ENCODE measurements at places on chromosomes 6 and 20.
A peak's percentile ranks its signal among the peaks of the same experiment; 100 is the strongest.

GRCh38 chr6:116596815-116597214 lies 19.5 kb upstream of the RSPH4A start:
- peak; percentile 36 for DNase-seq

GRCh38 chr20:1264727-1265126 lies 1.4 kb upstream of the SNPH start:
- DNase-seq: no peak

- DNase-seq: peak; percentile 14
Observed at GRCh38 chr6:139917951-139918630, 543.6 kb upstream of the CITED2 start.

DNA sequence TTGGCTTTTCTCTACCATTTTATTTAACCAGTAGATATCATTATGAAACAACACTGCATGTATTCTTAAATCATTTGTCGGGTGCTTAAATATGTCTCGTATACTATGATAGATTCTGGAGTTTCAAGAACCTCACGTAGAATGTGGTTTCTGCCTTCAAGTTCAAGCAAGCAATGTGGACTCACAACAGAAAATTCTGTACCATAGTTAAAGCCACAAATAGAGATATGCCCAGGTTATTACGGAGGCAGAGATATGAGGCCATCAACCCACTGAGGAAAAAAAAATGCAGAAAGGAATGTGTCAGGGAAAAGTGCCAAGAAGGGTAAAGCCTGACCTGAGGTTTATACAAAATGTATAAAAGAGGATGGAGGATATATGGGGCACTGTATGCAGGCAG lies 109.9 kb downstream of the GFRAL start:
- no peak for DNase-seq

- DNase-seq: no peak
Observed at GRCh38 chr20:10433014-10433622, 904 bp downstream of the MKKS start.

DNA sequence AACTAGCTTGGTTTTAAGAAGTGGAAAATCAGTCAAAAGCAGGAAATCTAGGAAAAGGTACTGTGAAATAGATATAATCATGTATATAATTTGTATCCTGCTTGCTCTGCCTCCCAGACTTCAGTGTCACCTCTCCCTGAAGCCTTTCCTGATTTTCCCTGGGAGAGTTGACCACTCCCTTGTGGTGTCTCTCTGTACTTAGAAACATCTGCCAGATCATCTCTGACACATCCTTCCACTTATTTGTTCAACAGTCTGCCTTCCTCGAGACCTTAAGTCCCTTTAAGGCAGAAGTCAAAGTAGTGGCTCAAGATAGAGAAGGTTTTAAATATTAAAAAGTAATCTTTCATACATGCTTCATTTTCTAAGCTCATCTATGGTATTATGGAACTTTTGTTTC lies 236.5 kb downstream of the CDKAL1 start:
- DNase-seq: no peak

- no peak for DNase-seq
Observed at GRCh38 chr6:138837246-138837645, 41.4 kb downstream of the ECT2L start.

DNA sequence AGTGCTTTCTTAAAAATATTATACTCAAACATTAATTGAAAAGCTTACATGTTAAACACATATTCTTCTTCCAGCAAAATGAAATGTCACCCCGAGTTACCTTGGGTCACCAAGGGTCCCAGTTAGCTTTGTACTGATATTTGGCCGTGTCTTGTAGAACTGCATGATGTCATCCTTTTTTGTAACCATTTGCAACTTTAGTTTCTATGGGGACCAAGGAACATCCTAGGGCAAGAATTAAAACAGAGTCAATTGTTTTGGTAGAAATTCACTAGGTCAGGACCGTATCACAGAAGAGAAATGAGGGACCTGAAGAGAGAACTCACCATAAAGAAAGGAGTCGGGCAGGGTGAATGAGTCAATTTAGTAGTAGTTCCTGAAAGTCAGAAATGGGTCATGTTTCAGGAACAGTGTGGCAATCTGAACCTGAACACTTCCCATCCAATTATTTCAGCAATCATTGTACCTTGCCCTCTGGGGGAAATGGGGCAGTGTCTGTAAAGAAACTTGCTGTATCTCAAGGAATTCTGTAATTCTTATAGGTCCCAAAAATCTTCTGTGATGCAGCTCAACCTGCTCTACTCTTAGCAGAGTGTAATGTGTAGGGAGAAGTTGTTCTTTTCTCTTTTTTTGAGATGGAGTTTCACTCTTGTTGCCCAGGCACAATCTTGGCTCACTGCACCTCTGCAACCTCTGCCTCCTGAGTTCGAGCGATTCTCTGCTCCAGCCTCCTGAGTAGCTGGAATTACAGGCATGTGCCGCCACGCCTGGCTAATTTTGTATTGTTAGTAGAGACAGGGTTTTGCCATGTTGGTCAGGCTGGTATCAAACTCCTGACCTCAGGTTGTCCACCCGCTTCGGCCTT lies 5.3 kb upstream of the AKAP7 start:
- DNase-seq: no peak

- no peak for DNase-seq
Observed at GRCh38 chr6:97885828-97886227, 602.8 kb upstream of the MMS22L start.

DNA sequence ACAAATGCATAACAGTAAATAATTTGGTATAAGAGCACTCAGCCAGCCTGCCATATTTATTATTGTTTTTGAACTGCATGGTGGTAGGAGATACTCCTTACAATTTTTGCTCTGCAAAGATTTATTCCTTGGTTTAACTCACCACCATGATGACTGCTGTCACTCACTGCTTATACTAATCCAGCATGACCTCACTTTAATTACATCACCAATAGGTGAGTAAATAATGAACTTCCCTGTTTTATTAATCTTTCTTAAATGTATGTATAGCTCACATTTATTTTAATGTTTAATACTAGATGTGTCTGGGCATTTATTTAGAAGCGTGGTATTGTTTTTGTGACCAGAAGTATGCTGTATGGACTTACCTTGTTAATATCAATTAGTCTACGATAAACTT lies 12.8 kb upstream of the TP53TG5 start:
- no peak for DNase-seq

DNA sequence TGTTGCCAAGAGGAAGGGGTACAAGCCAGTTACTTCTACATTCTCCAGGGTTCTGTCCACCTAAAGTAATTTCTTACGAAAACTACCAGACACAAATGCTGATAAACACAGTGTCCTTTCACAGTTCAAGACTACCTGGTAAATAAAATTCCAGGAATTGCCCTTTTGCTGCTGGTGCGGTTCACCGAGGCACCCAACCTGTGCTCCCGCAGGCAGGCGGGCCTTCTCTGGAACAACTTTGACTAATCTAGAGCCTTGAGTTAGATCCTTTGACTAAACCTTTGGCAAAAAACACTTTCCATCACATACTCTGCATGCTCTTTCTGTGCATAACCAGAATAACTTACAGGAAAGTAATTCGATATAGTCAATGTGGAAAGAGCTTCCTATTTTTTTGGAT lies 107.0 kb downstream of the HUS1B start:
- DNase-seq: no peak

DNA sequence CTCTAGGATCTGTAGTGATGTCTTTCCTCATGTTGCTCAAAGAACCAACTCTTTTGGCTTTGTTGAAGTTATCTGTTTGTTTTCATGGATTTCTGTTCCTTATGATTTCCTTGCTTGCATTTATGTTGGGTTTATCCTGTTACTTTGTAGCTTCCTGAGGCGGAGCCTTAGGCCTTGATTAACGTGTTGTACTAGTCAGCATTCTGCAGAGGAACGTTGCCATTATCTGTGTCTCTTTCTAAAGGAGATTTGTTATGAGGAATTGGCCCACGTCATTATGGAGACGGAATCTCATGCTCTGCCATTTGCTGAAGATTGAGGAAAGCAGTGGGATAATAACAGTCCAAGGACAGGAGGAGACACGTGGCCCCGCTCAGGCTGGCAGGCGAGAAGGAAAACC lies 29.9 kb downstream of the UCKL1 start:
- no peak for DNase-seq

- peak; percentile 70 for DNase-seq
Observed at GRCh38 chr20:52191916-52192718, 538 bp upstream of the ZFP64 start.

DNA sequence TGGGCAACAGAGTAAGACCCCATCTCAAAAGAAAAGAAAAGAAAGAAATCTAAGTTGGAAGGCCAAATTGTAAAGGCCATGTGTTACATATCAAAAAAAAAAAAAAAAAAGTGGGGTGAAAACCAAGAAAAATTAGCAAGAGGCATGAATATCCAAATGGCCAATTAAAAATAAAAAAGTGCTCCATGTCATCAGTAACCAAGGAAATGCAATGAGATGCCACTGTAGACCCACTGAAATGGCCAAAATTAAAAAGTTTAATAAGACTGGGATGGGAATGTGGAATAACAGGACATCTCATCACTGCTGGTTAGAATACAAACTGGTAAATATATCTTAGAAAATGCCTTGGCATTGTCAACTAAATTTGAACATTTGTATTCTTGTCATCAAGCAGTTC lies 30.1 kb upstream of the BCLAF1 start:
- DNase-seq: no peak

- DNase-seq: peak; percentile 66
Observed at GRCh38 chr20:54062812-54063280, 7.5 kb downstream of the BCAS1 start.

DNA sequence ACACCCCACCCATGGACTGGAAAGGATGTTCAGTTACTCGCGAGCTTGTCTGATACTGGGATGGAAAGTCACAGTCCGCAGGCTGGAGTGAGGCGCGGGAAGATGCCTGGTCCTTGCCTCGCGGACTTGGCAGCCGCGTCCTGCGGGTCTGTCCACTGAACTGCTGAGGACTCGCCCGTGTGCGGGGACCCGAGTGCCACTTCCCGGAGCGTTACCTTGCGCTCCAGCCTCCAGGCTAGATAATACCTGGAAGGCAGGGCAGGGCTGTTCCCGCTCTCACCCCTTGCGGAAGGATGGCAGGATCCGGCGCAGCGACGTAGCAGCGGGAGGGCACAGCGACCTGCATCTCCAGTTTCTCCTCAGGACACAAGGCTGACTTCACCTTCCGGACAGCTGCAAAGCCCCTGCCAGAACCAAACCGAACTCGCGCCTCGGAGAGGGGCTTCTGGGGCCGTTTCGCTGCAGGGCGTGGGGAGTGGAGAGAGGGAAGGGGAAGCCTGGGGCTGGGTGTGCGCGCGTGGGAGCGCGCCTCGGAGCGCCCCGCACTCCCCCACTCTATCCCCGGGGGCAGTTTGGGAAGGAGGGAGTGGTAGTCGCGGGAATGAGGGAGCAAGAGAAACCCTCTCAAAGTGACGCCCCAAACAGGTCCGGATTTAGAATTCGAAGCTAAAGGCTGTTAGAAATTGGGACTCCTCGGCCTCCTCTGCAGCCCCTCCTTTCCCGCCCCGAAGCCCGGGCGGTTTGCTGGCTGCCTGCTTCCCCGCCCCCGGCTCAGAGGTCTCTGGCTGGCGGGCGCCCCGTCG lies at the start of gene KCNQ5:
TSS of gene KCNQ5 (plus strand) at position 774 of the 803 bp plus-strand sequence.
- no peak for DNase-seq

GRCh38 chr6:113742342-113742741 lies 114.8 kb upstream of the MARCKS start:
- no peak for DNase-seq

DNA sequence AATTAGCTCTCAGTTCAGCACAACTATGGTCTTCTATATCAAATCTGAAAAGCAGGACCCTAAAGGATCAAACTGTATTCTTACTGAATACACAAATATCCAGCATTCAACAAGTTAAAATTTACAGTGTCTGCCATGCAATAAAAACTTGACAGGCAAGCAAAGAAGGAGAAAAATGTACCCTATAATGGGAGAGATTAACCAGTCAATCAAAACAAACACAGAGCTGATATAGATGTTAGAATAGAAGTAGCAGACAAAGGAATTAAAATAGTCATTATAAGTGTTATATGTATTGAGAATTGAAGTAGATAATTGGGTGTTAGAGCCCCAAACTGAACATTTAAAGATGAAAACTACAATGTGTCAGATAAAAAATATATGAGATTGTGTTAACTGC lies 914.9 kb downstream of the EPHA7 start:
- no peak for DNase-seq

GRCh38 chr6:83536034-83536646 lies 23.8 kb downstream of the PRSS35 start:
- DNase-seq: peak; percentile 49

DNA sequence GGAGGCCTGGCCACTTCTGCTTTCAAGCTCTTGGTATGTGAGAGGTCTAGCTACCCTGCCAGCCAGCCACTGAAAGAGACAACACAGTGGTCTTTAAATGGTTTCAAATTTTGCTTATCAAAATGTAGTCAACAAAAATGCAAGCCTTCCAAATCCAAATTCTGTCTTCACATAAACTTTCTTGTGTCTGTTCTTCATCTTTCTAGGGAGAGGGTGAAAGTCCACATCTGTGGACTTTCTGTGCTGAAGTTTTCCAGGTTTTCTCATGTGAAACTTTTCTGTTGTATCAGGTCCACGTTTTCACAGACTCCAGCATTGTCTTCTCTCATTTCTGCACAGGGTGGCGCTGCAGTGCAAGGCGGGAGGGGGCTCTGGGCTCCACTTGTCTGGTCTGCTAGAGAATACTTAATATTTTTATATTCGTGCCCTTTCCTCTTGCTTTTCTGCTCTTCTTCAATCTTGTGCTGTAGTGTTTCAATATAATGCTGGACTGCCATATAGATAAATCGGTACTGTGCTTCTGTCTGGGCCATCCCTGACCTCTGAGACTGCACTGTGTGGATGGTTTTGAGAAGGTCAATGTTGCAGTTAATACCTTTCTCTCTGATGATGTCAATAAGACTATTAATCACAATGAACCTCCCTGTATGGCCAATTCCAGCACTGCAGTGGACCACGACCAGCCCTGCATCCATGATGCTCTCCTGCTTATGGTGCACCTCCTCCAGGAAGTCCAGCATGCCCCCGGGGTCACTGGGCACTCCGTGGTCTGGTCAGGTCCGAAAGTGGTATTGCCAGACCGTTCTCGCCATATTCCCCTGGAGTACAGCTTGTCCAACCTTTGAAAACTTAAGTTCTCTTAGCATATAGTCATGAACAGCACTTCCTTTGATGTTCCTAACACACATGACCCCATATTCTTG lies 161.6 kb upstream of the TNFAIP3 start:
- DNase-seq: peak; percentile 21

DNA sequence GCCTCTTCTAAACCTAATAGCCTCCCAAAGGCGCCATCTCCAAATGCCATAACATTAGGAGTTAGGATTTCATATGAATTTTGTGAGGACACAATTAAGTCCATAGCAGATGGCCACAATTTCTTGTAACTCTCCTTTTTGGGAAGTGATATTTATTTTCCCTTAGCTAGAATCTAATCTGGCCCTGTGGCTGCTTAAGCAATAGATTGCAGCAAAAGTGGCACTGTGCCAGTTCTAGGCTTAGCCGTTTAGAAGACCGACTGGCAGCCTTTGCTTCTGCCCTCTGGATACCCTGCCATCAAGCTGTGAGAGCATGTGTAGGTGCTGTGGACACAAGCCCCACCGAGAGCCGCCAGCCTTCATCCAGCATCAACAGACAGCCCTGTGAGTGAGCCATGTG lies 15.9 kb upstream of the ADGB start:
- peak; percentile 8 for DNase-seq

DNA sequence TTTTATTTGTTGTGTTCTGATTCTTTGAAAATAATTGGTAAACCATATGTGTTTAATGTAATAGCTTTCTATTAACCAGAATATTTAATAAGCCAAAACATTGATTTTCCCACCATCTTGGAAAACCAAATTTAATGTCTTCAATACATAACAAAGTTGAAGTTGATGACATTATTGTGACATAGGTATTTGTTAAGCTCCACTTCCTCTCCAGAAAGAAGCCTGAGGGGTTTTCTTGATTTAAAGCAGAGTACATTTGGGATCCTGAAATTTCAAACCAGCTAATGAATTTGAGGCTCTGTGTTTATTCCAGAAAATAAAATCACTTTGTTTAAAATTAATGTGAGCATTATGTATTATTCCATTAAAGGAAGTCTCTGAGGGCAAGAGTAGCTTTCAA lies 106.3 kb downstream of the PERP start:
- no peak for DNase-seq

All from HAP-1 (cell line).